ENCODE measurements at places on chromosomes 3 and 15. TPM values are rescaled to one million over a fixed set of nuclear protein-coding genes. Genes with fewer than 3 reads are reported as not detected.

GRK7 gene
- 0.06 TPM for polyA plus RNA-seq

SLC12A1 gene
- 433 TPM for polyA plus RNA-seq

DNA sequence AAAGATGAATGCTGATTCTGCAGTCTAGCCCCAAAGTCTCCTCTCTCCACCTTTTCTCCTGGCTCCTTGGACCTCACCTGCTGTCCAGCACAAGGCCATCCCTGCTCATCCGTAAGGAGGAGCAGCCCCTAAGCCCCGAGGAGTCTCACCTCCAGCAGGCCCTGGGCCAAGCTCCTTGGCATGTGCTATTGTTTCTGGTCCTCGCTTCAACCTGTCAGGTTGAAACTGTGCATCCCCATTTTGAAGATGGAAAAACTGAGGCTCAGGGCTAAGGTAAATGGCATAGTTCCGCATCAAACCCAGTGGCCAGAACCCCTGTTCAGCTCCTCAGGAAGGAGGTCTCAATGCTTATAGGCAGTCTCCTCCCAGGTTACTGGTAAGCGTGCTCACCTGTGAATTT, 26.1 kb downstream of the CHDH start:
- no peak for DNase-seq

- DNase-seq = no peak
Measured at GRCh38 chr3:20319551-20319950, 133.5 kb upstream of the SGO1 start.

- no peak for DNase-seq
Measured at GRCh38 chr15:79431636-79432344, at the start of gene MINAR1. Gene MINAR1 (plus strand): TSS chr15:79432336. CDS start chr15:79456148, 23,812 bp downstream.

CNTN4 gene
- polyA plus RNA-seq = 35.8 TPM

NR1I2 gene
- 0.18 TPM for polyA plus RNA-seq

CHRD gene
- polyA plus RNA-seq = 15.6 TPM

SPINK8 gene
- polyA plus RNA-seq = 0.52 TPM

- DNase-seq = no peak
Measured at GRCh38 chr3:98536456-98537017, 4.8 kb downstream of the GPR15 start.

DNA sequence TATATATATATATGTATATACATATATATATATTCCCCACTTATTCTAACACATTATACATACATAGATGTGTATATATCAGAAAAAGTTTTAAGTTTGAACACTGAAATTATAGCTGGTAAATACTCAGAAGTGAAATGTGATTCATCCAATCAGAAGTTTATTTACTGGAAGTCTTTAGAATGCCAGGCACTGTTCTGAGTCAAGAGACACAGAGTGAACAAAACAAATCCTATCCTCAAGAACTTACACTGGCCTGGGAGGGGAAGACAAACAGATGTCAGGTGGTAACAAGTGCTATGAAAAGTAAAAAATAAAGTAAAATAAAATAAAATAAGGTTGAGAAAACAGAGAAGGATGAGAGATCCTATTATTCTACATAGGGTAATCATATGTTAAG, 13.4 kb downstream of the DHX36 start:
- DNase-seq = no peak

DNA sequence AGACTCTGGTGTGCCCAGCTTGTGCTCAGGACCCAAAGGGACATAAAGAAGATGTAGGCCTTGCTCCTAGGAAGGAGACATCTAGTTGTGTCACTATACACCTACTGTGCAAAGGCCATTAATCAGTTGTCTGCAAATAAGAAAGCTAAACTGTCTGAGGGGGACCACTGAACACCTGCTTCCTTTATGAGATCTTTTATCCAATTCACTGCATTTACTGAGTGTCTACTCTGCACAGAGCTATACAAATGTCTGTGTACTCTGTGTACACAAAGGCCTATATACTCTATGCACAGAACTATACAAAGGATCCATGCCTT, 124.8 kb downstream of the CTNNB1 start:
- no peak for DNase-seq

PIGB gene
- polyA plus RNA-seq = 21.4 TPM

DNA sequence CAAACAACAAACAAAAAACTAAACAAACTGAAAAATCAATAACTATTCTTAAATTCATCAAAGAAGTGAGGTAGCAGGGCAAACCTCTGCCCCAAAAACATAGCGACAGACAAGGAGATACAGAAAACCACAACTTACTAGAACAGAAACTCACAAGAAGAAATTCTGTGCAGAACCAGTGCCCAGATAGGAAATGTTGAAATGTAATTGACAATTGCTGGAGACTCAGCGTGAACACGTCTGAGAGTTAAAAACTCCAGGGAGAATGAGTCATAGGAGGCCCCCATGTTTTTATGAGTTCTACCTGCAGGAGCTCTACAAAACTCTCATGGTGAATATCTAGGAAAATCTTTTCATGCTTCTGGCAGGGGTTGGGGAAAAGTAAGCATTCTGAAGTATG, 95.5 kb upstream of the SETMAR start:
- no peak for DNase-seq

DNA sequence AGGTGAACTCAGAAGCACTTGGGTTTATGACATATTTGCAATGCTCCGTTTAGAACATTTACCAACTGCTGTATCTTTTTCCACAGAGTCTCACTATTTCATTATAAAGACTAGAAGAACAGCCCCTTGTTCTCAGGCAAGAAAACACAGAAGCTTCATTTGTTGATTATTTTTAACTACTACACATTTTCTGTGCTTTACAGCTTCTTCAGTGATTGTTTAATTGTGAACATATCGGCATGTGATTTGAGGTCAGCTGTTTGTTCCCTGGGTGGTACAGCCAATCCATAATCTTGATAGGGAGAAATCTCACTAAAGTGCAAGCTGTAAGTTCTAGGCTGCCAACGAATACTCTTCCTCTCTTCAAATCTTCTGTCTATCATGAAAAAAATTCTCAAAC, 31.0 kb upstream of the DLG1 start:
- DNase-seq = no peak

RETNLB gene
- polyA plus RNA-seq = not detected

GRCh38 chr15:66132251-66132816, 121.2 kb downstream of the MEGF11 start:
- no peak for DNase-seq

GRCh38 chr15:37517191-37517895, 417.0 kb upstream of the MEIS2 start:
- DNase-seq = no peak

- DNase-seq = no peak
Measured at GRCh38 chr3:195597848-195598247, 14.1 kb upstream of the APOD start.

- no peak for DNase-seq
Measured at GRCh38 chr3:152480282-152480953, 211.7 kb downstream of the MBNL1 start.

DNA sequence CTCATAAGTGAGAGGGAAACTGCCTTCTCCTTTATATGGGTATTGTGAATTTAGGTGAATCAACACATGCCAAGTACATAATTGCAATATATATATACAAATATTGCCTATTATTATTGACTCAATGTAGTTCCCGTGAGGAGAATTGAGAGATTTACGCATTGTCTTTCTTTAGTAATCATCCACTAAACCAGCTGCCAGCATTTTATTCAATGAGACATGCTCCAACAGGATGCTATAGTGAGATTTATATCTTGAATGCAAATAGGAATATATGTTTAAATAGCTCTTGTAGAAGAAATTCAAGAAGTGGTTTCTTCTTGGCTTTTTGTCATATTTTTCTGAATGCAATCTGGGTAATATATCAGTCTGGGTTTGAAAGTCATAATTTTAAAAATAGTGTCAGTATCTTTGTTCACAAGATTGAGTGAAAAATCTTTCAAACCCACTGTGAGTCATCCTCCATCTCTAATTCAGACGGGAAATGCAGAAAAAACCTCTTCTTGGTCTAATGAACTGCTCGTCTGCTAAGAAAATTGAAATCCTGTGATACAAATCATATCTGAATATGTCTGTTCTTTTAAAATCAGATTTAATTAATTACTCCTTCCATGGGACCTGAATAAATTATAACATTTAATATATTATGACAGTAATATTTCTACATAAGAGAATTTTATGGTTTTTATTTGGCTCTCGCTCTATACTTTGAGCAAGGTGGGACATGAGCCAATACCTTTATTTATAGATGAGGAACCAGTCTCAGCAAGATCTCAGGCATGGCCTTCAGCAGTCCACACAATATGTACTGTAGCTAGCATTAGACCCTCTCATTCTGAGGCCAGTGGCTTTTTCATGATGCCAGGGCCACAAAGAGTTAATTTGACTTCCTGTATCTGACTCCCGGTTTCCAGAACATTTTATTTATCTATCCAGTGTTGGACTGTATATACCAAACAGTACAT, 516.0 kb downstream of the GABRG3 start:
- no peak for DNase-seq

DUOXA2 gene
- not detected for polyA plus RNA-seq

DNA sequence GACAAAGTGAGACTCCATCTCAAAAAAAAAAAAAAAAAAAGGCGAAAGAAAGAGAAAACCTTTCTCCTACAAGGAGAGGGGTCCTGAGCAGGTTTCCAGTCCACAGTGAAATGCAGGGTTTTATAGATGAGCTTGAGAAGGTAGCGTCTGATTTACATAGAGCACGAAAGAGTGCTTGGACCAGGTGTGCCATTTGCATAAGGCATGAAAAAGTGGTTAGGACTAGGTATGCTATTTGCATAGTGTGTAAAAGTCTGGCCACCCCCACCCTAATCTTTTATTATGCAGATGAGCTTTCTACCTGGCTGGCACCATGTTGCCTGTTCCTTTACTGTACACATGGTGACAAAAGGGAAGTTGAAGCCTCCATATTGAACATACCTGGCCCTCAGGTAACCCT, 13.6 kb upstream of the RNU6-1 start:
- no peak for DNase-seq

GJD2 gene
- polyA plus RNA-seq = not detected

CKMT1A gene
- 1.6 TPM for polyA plus RNA-seq

GRCh38 chr15:70859322-70859908, 5.5 kb upstream of the LARP6 start:
- no peak for DNase-seq

- DNase-seq = no peak
Measured at GRCh38 chr15:88986949-88987590, 73.9 kb upstream of the MFGE8 start.

GRCh38 chr3:50574444-50574831, 5.1 kb downstream of the HEMK1 start:
- DNase-seq = no peak

All from left renal pelvis (tissue), 4 donors.